ENCODE measurements at places on chromosomes 7 and 10.

GRCh38 chr10:78657163-78657861, 411.5 kb upstream of the ZMIZ1 start:
- peak; percentile 94 for DNase-seq

DNA sequence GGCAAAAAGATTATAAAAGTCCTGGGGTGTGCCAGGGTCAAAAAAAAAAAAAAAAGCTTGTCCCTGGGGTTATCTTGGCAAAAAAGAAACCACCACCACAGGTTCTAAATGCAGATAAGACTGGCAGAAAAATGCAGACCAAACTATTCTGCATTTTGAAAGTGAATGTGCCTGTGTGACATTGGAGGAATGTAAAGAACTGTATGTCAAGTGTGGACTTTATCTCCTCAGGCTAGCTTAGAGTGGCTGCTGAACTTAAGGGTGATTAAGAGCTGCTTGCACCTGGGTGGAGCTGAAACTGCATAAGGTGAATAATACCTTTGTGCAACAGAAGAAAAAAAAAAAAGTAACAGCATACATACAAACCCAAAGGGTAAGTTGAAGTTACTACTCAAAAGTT, 1.3 kb upstream of the NAPEPLD start:
- DNase-seq: no peak

DNA sequence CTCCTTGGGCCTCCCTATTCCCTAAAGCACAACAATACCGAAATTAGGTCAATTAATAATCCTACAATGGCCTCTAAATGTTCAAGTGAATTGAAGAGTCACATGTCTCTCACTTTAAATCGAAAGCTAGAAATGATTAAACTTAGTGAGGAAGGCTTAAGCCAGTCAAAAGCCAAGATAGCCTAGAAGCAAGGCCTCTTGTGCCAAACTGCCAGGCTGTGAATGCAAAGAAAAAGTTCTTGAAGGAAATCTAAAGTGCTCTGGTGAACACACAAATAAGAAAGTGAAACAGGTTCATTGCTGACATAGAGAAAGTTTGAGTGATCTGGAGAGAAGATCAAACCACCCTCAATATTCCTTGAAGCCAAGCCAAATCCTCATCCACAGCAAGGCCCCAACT, 57.2 kb downstream of the SLC29A4 start:
- no peak for DNase-seq

- DNase-seq: no peak
These were observed 30.9 kb upstream of the ATXN7L1 start for GRCh38 chr7:105907129-105907846.

DNA sequence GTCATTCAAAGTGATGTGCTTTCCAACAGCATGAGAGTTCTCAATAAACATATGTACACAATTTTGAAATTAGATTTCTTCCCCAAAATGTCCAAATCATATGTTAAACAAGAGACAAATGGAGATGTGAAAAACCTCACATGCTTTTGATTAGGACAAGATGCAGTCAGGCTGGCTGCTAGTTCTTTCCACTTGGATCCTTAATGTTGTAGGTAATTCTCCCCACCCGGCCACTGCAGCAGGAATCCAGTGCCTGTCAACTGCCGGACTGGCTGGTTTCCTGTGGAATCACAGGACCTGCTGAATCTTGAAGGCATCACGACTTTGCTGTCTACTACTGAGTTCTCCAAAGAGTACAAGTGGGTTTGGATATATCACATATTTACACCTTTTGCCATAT, 138.6 kb upstream of the AKR1E2 start:
- no peak for DNase-seq

DNA sequence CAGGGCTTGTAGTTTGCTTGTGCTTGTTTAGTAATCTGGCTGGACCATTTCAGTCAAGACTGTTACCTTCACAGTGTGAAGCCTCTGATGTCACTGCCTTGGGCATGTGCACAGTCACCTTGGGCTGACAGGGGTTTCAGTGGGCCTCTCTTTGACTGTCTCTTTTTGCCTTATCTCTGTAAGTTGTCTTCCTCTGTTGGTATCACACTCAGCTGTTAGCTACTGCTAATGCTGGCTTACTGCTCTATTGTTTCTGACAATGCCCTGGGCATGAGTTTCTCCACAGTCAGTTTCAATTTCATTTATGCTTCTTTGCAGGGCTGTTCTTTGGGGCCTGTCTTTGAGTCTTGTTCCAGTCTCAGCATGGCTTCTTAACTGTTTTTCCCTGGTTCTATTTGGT, 201.9 kb upstream of the SHH start:
- DNase-seq: no peak

DNA sequence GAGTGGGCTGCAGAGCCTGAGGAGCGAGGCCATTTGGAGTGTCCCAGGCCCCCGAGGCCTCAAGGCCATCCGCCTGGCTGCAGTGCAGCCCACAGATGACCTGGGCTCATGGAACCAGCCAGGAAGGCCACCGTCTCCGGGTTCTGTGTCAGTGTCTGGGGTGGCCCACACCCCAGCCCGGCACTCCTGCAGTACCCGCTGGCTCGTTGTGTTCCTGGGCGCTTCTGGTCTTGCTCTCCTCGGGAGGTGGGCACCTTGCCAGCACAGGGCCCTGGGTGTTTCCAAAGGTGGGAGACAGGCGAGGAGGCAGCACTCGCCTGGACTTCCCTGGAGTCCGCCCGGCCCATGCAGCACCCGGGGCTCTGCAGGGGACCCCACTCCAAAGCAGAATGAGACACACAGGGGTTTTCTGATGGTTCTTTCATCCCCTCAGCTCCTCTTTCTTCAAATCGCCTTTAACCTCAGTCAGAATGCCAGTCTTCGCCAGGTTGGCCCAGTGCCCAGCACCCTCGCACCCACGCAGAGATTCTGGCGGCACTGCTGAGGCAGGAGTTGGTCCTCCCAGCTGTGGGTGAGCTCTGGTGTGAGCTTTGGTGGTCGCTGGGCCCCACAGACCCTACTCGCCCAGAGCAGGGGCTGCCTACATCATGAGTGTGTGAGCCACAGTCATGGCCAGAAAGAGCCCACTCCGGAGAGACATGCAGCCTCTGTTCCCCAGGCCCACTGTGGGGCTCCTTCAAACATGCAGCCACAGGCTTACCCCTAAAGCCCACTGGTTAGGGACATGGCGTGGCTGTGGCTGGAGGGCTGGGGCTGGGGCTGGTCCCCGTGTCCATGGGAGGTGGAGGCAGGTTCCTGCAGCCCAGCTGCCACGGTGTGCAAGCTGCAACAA, 155.7 kb downstream of the EBF3 start:
- no peak for DNase-seq

- no peak for DNase-seq
These were observed 25.7 kb downstream of the GRIFIN start for GRCh38 chr7:2450198-2451107.

- DNase-seq: no peak
These were observed 16.7 kb downstream of the TMEM273 start for GRCh38 chr10:49171326-49172060.

- DNase-seq: no peak
These were observed 15.9 kb downstream of the KPNA7 start for GRCh38 chr7:99191869-99192596.

DNA sequence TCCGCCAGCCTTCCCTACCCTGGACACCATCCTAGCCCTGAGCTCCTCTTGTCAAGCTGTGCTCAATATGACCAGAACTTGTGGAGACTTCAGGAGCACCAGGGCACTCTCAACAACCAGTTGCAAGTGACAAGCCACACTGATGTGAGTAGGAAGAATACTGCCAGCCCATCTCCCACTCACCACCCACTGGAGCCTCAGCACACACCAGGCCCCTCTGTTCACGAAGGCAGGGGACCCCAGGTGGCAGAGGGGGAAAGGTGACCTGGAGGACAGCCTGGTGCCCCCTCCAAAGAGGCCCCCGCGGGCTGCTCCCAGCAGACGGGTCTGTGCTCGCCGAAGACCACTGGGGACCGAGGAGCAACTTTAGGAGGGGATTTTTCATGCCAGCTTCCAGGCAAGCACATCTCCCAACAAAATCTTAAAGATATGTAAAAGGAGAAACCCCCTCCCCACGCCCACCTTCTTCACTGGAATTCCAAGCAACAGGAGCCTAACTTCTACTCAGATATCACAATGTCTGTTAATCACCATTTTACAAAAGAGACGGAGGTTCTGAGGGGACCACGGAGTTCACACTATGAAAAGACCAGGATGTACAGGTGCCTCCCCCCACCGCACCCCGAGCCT, 1.0 kb downstream of the MMD2 start:
- no peak for DNase-seq

GRCh38 chr10:113067501-113067900, 117.5 kb downstream of the TCF7L2 start:
- no peak for DNase-seq

DNA sequence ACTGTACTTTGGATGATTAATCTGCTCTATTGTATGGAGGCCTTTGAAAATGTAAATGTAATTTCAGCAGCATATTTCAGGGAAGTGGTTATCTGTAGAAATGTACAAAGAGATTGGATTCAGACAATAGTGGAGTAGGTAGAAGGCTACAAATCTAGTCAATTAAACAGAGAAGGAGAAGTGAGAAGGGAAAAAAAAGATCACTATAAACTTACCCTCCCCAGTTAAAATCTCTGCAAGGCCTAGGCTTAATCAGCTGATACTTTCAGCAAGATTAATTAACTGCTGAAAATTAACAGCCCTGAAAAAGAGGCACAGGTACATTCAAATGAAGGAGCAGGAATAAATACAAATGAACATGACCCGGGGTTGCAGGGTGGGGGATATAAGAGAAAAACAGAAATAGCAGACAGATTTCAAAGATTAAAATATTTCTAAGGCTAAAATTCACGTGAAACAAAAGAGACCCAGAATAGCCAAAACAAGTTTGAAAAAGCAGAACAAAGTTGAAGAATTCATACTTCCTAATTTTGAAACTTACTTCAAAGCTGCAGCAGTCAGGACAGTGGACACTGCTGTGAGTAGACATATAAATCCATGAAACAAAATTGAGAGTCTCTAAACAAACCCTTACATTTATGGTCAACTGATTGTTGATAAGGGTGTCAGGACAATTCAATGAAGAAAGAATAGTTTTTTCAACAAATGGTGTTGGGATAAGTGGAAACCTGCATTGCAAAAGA, 96.0 kb downstream of the NRCAM start:
- DNase-seq: peak; percentile 21

DNA sequence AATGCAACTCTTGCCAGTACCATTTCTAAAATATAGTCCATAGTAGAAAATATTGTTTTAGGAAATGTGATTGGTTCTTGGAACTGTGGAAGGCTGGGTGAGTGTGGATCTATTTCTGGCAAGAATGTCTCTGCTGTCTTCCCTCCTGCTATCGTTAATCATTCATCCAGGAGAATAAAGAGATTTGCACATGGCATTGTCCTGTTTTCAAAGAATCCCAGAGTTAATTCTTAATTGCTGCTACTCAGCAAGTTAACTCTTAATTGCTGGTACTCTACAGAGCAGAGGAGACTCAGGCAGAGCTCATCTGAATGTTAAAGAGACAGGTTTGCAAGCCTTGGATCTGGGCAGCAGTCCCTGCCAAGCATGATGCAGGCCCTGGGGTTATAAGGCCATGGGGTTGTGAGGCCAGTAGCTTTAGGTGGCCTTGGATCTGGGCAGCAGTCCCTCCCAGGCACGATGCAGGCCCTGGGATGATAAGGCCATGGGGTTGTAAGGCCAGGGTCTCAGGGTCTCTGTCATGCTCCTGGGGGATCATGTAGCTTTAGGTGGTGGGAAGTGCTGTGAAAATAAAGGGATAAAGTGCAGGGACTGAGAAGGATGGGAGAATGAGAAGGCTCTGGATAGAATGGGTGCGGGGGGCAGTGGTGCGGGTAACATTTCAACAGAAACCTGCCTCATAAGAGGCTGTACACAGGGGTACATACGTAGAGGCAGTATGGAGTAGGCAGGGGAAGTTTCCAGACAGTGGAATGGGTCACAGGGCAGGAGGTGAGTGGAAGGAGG, 162.3 kb downstream of the SVIL start:
- no peak for DNase-seq

DNA sequence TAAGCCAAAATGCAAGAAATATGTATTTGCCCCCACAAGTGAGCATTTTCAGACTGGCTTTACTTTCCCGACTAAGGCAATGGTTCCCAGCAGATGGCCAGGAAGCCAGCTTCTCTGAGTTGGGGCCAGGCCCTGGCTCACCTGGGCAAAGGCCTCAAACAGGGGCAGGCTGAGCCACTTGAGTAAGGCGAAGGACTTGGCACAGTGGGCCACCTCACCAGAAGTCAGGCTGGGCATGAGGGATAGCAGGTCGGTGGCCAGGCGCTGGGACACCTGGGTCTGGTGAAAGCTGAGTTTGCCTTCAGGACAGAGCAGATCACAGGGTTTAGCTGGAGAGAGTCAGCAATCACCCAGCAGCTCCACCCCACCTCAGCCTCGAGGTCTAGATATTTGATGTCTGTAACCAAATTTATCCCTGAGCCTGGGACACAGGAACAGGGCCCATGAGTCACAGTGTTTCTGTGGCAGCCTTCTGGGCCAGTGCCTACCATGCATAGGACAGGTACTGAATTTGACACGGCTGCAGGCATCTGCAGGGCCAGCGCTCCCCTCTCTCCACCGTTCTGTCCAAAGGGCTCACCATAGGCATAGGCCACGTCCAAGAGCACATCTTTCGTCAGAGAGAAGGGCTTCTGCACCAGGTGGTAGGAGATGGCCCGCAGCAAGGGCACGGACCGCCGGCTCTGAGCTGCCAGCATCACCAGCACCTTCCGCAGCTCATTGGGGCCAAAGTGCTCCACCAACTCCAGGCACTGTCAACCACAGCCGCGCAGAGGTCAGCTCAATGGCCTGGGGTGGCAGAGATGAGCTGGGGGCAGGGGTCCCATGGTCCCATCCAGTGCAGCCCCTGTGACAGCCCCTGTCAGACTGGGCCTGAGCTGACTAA, 7.3 kb downstream of the TBRG4 start:
- no peak for DNase-seq

DNA sequence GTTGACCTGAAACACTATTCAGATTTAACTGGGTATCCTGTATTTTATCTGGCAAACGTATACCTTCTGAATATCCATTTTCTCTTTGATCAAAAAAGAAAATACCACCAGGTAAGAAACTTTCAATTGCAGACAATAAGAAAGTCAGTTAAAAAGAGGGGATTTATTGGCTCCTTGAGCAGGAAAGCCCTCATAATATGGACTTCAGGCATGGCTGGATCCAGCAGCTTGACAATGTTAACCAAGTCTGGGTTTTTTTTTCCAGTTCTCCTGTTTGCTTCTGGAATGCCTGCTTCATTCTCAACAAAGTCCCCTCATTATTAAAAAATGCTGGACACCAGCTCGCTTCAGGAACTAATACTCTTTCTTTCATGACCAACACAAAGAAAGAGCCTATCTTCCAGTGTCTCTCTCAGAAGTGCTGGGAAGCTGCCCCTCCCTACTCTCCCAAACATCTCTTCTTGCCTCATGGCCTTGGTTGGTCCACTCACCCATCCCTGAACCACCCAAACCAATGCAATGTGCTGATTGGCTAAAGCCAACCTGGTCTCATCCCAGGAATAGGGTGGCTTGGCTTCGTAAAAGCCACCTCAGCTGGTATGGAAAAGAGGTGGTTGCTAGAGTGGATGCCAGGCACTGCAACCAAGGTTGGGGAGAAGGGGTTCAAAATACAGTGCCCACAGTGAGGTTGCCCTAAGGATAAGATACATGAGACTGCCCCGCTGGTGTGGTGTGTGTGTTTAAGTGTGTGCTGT, 30.6 kb upstream of the WDFY4 start:
- no peak for DNase-seq
